ENCODE measurements at places on chromosomes 2 and 18. TPM values are rescaled to one million over a fixed set of nuclear protein-coding genes. Genes with fewer than 3 reads are reported as not detected.

- DNase-seq = peak; percentile 73
- peaks cover 58% of the 10 kb centered on the region for H3K4me1 ChIP-seq
- H3K36me3 ChIP-seq = peaks cover 54% of the 10 kb centered on the region
- peak overlapping the region; percentile 91 for H3K4me3 ChIP-seq
- H3K27me3 ChIP-seq = no peaks in the 10 kb centered on the region
Observed at GRCh38 chr2:25312958-25313710, 28.6 kb downstream of the DNMT3A start.

DNA sequence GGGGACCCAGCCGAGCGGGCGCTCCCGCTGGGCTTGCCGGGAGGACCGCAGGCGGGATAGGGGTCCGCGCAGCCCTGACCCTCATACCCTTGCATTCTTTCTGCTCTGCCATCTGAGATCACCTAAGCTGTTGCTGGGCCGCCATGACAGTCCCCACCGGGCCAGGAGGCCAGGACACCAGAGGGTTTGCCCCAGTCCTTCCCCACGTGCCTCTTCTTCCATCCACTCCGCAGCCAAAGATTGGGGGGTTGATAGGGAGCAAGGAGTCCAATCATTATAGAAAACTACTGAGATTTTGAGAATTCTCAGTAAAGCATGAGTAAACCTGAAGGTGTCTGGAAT is 453 bp upstream of the GRB14 start:
- peak overlapping the region; percentile 37 for H3K4me3 ChIP-seq
- peak overlapping the region; percentile 16 for H3K27ac ChIP-seq
- peaks cover 3% of the 10 kb centered on the region for H3K4me1 ChIP-seq
- no peak for DNase-seq

- H3K36me3 ChIP-seq = no peaks in the 10 kb centered on the region
- no peaks in the 10 kb centered on the region for H3K4me1 ChIP-seq
- H3K27me3 ChIP-seq = peaks cover 41% of the 10 kb centered on the region
Observed at GRCh38 chr2:171529914-171530313, 7.6 kb downstream of the CYBRD1 start.

DNA sequence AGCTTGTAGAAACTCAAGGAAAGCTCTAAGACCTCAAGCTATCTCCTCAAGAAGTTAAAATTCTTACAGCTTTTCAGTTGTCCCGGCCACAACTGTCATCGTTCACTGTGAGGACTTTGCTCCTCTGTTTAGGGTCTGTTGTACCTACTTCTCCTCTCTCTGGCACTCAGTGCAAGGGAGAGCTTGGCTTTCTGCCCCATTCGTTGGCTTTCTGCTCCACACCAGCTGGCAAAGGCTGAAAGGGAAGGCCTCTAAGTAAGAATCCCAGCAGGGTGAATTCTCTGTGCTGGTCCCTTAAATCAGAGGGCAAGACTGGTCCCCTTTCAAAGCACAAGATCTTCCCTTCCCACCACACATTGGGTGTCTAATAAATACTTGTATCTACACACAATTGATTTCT is 17.3 kb downstream of the ZBTB7C start:
- no peak overlapping the region for H3K4me3 ChIP-seq
- DNase-seq = no peak
- no peaks in the 10 kb centered on the region for H3K4me1 ChIP-seq
- H3K27me3 ChIP-seq = peaks cover 59% of the 10 kb centered on the region

C1QL2 gene
- total RNA-seq = not detected

DNA sequence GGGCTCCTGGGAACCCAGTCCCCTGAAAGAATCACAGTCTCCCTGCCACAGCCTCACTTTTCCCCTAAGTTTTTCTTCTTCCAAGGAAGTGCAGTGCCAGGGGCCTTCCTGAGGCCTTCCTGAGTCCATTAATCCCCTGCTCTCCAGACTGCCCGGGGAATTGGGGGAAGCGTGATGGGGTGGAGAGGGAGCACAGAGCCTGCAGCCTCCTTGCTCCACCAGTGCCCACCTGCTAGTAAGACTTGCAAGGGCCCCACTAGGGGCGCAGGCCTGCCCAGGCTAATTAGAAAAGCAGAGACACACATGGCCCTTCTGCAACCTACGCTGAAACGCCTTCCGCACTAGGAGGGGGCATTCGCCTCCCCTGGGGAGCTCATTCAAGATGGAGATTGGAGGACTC is 110.6 kb downstream of the MRO start:
- no peak overlapping the region for H3K27ac ChIP-seq
- H3K4me3 ChIP-seq = no peak overlapping the region
- H3K27me3 ChIP-seq = no peaks in the 10 kb centered on the region
- H3K36me3 ChIP-seq = no peaks in the 10 kb centered on the region
- DNase-seq = no peak
- no peaks in the 10 kb centered on the region for H3K4me1 ChIP-seq

DNA sequence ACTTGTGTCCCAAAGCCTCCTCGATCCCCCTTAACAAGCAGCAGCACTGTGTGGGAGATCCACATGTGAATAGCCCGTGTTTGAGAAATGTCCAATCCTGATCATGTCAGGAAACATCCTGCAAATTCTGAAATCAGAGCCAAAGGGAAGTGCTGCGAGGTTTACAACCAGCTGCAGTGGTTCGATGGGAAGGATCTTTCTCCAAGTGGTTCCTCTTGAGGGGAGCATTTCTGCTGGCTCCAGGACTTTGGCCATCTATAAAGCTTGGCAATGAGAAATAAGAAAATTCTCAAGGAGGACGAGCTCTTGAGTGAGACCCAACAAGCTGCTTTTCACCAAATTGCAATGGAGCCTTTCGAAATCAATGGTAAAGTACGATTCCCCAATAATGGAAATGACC is at the start of gene MARCO:
TSS of gene MARCO (plus strand) at position 164 of the 400 bp plus-strand sequence. CDS start at position 271, 107 bp downstream.
- DNase-seq = no peak
- H3K27me3 ChIP-seq = no peaks in the 10 kb centered on the region
- no peaks in the 10 kb centered on the region for H3K4me1 ChIP-seq
- no peak within 1 kb of the TSS for H3K4me3 ChIP-seq
- no peaks in the 10 kb centered on the region for H3K36me3 ChIP-seq
- no peak within 1 kb of the TSS for H3K27ac ChIP-seq

DNA sequence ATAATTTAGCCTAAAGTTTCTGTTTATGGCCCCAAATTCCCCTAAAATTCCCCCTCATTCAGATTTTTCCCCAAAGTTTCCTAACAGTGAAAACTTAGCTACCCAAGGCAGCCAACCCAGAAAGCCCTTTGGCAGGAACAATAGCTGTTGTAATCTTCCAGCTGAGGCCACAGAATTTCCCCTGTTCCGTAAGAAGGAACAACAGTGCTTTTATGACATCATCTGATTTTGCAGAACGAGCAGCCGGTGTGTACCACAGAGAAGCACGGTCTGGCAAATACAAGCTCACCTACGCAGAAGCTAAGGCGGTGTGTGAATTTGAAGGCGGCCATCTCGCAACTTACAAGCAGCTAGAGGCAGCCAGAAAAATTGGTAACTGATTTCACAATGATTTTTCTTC is 6.3 kb downstream of the TNFAIP6 start:
- H3K27me3 ChIP-seq = peaks cover 9% of the 10 kb centered on the region
- no peaks in the 10 kb centered on the region for H3K36me3 ChIP-seq
- no peak overlapping the region for H3K27ac ChIP-seq
- H3K4me1 ChIP-seq = no peaks in the 10 kb centered on the region
- no peak for DNase-seq

DNA sequence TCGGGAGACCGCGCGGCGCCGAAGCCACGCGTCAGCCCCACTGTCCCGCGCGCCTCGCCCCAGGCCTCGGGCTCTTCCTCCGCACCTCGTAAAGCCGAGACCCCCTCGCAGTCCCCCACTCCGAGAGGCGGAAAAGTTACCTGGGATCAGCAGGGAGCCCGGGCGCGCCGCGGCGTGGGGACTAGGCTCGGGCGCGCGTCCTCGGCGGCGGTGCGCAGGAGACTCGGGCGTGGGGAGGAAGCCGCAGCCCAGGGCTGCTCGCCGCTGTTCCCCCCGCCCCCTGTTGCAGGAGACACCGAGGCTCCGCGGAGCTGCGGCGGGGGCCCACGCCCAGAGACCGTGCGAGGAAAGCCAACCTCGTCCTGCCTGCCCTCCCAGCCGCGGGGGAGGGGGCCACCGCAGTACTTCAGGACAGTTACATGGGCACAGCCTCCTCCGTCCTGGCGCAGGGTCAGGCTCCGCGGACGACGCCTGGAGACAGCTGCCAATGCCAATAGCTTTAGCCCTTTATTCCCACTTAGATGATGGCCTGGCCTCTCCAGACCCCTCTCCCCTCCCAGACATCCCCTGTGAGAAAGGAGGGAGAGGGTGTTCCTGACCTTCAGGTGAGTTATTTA is at the start of gene EPB41L3:
TSS of gene EPB41L3 (minus strand) at position 225 of the 617 bp plus-strand sequence. CDS start 54,814 bp downstream, outside the sequence.
- H3K27me3 ChIP-seq = peaks cover 44% of the 10 kb centered on the region
- peaks cover 2% of the 10 kb centered on the region for H3K4me1 ChIP-seq
- no peak for DNase-seq
- H3K27ac ChIP-seq = no peak within 1 kb of the TSS

GRCh38 chr2:1910021-1910420 is 165.7 kb upstream of the PXDN start:
- H3K4me3 ChIP-seq = no peak overlapping the region
- H3K36me3 ChIP-seq = no peaks in the 10 kb centered on the region
- H3K27ac ChIP-seq = no peak overlapping the region
- no peaks in the 10 kb centered on the region for H3K4me1 ChIP-seq
- DNase-seq = no peak
- H3K27me3 ChIP-seq = no peaks in the 10 kb centered on the region

GRCh38 chr18:54069729-54070128 is 154.7 kb downstream of the MBD2 start:
- no peak for DNase-seq
- H3K27ac ChIP-seq = no peak overlapping the region

TMEM247 gene
- not detected for total RNA-seq

DNA sequence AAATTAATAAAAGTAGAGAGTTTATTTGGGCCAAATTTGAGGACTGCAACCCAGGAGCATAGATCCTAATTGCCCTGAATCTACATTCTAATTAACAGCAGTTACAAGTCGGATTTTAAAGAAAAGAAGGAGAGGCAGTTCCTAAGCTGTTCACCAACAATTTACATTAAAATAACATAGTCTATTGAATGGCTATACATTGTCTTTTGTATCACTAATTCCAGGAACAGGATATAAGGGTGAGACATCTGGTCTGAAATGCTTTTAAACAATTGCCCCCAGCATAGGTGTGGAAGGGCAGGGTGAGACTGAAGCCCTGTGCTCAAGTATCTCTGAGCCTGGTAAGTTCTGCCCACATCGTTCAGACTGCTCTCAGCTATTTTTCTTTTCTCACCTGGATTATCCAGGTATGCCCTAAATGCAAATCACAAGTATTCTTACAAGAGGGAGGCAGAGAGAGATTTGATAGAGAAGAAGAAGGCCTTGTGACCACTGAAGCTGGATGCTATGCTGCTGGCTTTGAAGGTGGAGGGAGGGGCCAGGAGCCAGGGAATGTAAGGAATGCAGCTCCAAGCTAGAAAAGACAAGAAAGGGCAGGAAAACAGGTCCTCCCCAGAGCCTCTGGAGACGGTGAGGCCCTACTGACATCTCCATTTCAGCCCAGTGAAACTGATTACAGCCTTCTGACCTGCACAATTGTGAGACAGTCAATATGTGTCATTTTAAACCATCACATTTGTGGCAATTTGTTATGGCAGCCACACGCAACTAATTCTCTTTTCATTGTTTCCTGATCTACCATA is 189.4 kb upstream of the ARL4C start:
- peaks cover 12% of the 10 kb centered on the region for H3K27me3 ChIP-seq
- no peaks in the 10 kb centered on the region for H3K36me3 ChIP-seq
- H3K4me1 ChIP-seq = no peaks in the 10 kb centered on the region
- H3K4me3 ChIP-seq = no peak overlapping the region
- H3K27ac ChIP-seq = no peak overlapping the region

- H3K4me1 ChIP-seq = peaks cover 6% of the 10 kb centered on the region
- no peaks in the 10 kb centered on the region for H3K36me3 ChIP-seq
- no peak for DNase-seq
- no peak overlapping the region for H3K27ac ChIP-seq
- H3K4me3 ChIP-seq = no peak overlapping the region
Observed at GRCh38 chr2:160214461-160215445, 14.7 kb upstream of the ITGB6 start.

ERFE gene
- total RNA-seq = 0.24 TPM

- H3K4me1 ChIP-seq = no peaks in the 10 kb centered on the region
- no peaks in the 10 kb centered on the region for H3K36me3 ChIP-seq
- DNase-seq = no peak
- no peak overlapping the region for H3K27ac ChIP-seq
- no peak overlapping the region for H3K4me3 ChIP-seq
Observed at GRCh38 chr2:173741759-173742158, 223.4 kb downstream of the SP3 start.

GRCh38 chr18:56475250-56475649 is 163.1 kb downstream of the TXNL1 start:
- H3K36me3 ChIP-seq = no peaks in the 10 kb centered on the region
- H3K4me1 ChIP-seq = no peaks in the 10 kb centered on the region
- H3K4me3 ChIP-seq = no peak overlapping the region
- no peaks in the 10 kb centered on the region for H3K27me3 ChIP-seq
- no peak for DNase-seq

- no peaks in the 10 kb centered on the region for H3K27me3 ChIP-seq
- no peak overlapping the region for H3K27ac ChIP-seq
- H3K4me3 ChIP-seq = no peak overlapping the region
- no peaks in the 10 kb centered on the region for H3K4me1 ChIP-seq
Observed at GRCh38 chr2:198165289-198165688, 360.9 kb downstream of the PLCL1 start.

C18orf54 gene
- 10.9 TPM for total RNA-seq

EVA1A gene
- not detected for total RNA-seq

PLB1 gene
- total RNA-seq = 0.63 TPM

GRCh38 chr2:23412556-23413155 is 27.7 kb downstream of the KLHL29 start:
- no peak overlapping the region for H3K4me3 ChIP-seq
- no peak for DNase-seq
- H3K27ac ChIP-seq = no peak overlapping the region
- H3K27me3 ChIP-seq = peaks cover 6% of the 10 kb centered on the region
- no peaks in the 10 kb centered on the region for H3K4me1 ChIP-seq

DTNA gene
- total RNA-seq = not detected

ZNF521 gene
- total RNA-seq = not detected

GRCh38 chr18:48942554-48943261 is 8.1 kb downstream of the SMAD7 start:
- H3K4me3 ChIP-seq = peak overlapping the region; percentile 82
- H3K27me3 ChIP-seq = no peaks in the 10 kb centered on the region
- peaks cover 92% of the 10 kb centered on the region for H3K4me1 ChIP-seq
- peaks cover 77% of the 10 kb centered on the region for H3K36me3 ChIP-seq
- H3K27ac ChIP-seq = no peak overlapping the region

DNA sequence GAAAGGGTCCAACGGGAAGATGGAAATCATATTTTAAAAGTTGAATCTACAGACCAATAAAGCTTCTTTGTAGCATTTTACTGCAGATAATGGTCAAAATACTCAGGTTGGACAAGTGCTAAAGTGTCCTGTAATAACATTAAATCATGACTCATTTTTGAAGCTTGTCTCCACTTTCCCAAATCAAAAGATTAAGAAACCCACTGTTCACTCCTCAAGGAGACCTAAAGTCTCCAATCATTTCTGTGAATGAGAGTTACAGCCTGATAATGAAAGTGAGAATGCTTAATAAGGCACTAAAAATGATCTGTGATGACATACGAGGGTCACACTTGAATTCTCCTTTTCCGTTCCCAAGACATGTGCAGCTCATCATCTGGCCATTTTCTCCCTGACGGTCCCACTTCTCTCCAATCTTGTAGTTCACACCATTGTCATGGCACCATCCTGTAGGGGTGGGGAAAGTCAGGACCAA is 53.4 kb downstream of the ATIC start:
- no peaks in the 10 kb centered on the region for H3K27me3 ChIP-seq
- H3K4me3 ChIP-seq = no peak overlapping the region
- DNase-seq = no peak
- H3K27ac ChIP-seq = no peak overlapping the region
- H3K36me3 ChIP-seq = peaks cover 33% of the 10 kb centered on the region

GRCh38 chr2:186575856-186576255 is 14.0 kb upstream of the ITGAV start:
- no peak overlapping the region for H3K4me3 ChIP-seq
- H3K27ac ChIP-seq = no peak overlapping the region
- H3K36me3 ChIP-seq = no peaks in the 10 kb centered on the region
